ENCODE measurements at places on chromosomes 13 and 19.
A peak's percentile ranks its signal among the peaks of the same experiment; 100 is the strongest.

DNA sequence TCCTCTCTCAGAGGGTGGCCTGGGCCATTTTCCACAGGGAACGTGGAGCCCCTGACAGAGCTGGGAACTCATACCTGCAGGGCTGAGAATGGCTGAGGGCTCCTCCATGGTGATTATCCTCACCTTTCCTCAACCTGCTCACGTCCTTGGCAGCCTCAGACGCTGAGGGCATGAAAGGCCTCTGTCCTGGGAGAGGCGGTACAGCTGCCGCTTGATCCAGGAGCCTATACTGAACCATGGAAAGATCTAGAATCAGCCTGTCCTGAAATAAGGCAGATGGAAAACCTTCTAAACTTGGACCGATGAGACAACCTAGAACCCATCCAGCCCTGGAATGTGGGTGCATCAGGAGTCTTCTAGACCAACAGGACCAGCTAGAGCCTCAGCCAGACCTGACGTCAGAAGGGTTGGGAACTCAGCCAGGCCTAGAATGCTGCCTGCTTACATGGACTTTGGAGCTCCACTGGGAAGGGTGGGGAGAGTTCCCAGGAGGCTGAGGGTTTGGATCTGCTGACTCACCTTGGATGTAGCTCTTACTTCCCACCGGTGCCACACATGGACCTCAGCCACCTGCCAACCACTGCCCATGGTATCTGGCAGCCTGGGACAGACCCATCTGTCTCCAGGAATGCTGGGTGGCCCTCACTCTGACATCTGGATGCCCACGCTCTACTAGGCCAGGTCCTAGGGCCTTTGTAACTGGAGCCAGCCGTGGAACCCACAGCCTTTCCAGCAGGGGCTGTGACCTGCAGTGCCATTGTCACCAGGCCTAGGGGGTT is 7.5 kb downstream of the KCTD15 start:
- no peak for DNase-seq

GRCh38 chr19:48480558-48481500 is 11.7 kb downstream of the CYTH2 start:
- no peak for DNase-seq

- DNase-seq, result no peak
These were observed 2.4 kb upstream of the SIGLEC9 start for GRCh38 chr19:51122112-51122981.

DNA sequence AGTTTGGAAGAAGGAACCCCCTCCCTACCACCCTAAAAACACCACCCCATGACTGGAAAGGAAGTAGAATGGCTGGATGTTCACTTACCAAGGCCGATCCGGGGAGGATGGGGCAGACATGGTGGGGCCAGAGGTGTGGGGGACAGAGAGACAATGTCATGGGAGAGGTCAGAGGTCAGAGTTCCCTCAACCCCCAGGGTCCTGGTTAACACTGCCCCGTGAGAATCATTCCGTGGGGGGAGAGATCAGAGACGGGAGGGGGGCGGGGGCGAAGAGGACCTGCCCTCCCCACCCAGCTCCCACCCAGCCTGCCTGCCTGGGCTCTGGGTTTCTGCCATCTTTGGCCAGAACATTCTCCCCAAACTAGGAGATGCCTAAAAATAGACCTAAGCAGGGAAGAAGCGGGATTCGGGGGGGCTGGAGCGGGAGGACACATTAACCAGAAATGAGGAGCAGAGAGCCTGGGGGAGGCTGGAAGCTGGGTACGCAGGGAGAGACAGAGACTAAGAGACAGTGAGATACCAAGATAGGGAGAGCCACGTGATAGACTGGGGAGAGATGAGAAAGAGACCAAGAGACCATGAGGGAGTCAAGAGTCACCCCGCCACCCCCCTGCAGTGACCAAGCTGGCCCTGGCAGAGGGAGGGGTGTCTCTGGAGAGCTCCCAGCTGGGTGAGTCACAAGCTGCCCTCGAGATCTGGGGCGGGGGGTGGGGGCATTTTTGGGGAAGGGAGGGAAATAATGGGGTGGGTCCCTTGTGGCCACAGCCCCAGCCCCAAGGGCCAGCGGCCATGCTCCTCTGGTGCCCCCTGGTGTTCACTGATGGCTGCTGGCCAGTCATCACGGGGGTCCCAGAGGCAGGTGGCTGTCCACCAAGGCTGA is 6.1 kb upstream of the KANK2 start:
- peak; percentile 81 for DNase-seq
